ENCODE measurements at places on chromosomes 2 and 18.
A peak's percentile ranks its signal among the peaks of the same experiment; 100 is the strongest.

GRCh38 chr2:237184192-237184918, 98.7 kb downstream of the COPS8 start:
- no peak for DNase-seq

GRCh38 chr2:239114119-239114581, 266.3 kb downstream of the TWIST2 start:
- no peak for DNase-seq

DNA sequence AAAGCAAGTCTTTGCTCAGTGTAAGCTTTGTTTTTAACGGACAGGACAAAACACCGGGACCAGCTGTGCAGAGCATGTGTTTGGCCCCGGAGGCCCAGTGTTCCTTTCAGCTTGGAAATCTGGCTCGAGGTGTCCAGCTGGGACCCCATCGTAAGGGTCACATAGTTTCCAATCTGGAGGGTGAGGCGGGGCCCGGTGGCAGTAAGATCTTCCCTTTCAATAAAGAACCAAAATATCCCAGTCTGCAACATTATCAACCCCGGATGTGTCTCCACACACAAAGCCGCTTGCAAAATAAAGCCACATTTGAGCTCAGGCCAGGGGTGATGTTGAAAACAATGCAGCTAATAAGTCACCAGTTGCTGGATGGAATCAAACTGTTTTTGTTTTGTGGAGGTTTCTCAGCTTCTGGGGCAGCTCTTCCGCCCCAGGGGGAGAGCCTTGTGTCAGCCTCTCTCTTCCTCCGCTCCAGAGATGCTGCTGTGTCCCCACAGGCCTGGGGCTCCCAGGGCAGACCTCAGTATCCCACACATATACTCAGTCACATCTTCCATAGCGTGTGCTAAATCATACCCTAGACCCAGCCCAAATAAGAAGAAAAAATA, 138.6 kb upstream of the GLI2 start:
- DNase-seq = no peak

DNA sequence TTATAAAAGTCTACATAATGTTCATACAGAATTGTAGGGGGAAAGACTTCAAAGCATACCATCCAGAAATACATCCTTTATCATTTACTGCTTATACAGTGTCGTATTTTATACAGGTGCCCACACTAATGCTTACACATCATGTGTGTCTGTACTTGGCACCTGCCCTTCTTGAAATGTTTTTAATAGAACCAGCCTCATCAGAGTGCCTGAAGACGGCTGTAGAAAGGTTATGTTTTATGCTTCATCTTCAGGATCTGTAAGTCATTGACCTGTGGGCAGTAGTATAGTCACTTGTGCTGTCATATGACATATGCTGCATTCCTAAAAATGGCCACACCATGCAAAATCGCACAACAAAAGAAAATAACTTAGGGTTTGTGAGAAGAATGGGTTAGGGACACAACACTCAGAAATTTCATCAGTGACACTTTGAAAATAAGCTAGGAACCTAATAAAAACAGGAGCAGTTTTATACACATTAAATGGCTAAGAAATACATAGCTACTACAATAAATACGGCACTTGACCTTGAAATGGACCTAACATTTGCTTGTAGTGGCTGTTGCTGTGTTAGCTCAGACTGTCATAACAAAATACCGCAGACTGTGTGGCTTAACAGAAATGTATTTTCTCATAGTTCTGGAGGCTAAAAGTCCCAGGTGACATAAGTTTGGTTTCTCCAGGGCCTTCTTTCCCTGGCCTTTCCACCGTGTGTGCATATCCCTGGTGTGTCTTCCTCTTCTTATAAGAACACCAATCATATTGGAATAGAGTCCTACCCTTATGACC, 112.6 kb downstream of the CERS6 start:
- no peak for DNase-seq

GRCh38 chr2:101351207-101351606, 36.1 kb downstream of the CREG2 start:
- DNase-seq = no peak

DNA sequence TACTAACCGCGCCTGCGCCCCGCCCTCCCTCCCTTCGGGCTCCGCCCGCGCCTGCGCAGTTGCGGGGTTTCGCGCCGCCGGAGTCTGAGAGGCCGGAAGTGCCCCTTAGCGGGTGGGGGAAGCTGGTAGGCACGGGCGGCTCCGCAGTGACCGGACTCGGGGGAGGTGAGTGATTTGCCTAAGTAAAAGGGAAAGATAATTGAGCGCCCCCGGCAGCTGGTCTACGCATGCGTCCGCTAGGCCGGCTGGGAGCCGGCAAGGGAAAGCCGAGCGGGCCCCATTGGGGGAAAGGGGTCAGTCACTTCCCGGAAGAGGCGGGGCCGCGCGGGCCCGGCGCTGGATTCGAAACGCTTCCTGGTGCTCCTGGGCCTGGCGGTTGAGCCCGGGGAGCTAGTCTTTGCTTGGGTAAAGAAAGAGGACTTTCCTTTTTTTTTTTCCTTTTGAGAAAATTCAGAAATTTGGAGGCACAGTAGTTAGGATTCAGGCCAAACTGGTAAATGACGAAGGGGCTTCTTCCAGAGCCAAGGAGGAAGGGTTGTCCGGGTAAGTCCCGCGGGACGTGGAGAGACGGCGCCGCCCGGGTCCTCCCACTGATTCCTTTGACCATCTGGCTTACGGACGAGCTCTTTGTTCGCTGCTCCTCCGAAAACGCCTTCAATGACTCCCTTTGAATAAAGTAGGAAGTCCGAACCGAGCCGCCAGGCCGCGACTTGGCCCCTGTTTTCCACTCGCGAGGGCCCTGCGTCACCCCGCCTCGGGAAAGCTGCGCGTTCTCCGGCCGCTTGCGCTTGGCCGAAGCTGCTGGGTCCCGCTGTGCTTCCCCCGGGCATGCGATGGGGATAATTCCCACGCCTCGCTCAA, at the start of the genes GEN1 and SMC6:
Gene GEN1, plus strand, starts transcription at position 336 of the 861 bp plus-strand sequence. CDS start 5,806 bp downstream, outside the sequence.
Gene SMC6, minus strand, starts transcription at position 8 of the 861 bp plus-strand sequence. CDS start 7,864 bp downstream, outside the sequence.
- peak; percentile 90 for DNase-seq

GRCh38 chr2:200795028-200795440, 16.7 kb upstream of the BZW1 start:
- DNase-seq = no peak

GRCh38 chr2:100731535-100731981, 88.4 kb upstream of the NPAS2 start:
- no peak for DNase-seq

DNA sequence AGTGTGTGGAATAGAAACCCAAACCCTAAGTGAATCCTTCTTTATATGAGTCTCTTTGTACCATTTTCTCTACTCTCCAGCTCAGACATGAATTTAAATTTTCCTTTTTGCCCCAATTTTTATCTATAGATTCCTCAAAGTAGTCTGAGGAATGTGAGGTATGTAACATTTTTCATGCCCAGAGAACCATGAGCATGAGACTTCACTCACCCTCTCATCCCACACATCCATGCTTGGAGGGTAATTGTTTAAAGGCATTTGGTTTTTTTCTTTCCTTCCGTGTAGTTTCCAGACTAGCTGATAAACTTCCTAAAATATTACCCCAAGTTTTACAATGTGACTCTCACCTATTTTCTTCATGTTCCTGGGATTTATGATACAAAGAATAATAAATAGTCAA, 2056.8 kb upstream of the CELF4 start:
- no peak for DNase-seq

DNA sequence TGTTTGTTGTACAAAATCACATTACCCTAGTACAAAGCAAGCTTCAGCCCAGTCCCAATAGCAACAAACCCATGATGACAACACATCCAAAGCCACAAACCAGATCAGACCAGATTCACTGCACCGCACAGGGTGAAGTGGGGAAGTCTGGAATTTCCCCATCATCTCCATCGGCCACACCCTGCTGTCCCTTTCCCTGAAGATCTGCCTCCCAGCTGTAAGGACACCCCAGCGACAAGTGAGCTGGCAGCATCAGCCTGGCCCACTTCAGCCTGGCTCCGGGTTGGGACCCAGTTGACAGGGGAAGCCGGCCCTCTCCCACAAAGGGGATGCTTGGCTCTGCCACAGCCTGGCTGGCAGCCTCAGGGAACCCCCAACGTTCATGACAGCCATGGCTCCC, 207.6 kb downstream of the MGAT5 start:
- no peak for DNase-seq

GRCh38 chr2:104755026-104755878, 98.7 kb upstream of the POU3F3 start:
- DNase-seq = no peak

DNA sequence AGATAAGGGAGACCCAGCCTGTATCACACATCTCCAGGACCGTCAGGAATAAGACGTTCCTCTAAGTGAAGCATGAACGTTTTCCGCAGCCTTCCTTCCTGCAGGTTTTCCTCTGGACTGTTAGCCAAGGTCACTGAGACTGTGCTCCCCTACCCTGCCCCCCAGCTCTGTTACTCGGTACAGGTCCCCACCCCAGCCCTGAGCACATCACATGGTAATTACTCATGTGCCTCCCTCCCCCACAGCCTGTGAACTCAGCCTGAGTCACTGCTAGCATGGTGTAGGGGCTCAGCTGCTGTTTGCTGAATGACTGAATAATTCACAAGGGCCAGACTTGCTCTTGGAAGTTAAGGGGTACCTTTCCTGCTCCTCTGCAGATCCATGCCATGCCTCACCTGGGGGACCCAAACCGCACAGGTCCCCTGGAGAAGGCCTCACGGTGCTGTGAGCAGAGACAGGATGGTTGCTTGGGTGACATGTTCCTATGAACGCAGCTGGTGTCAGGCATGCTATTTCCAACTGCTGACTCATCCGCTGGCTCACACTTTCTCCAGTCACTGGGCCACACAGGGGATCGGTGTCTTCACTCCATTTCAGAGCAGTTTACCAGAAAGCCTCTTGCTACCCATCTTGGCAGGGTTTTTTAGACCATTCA, 88.2 kb downstream of the PLB1 start:
- DNase-seq = peak; percentile 79

- DNase-seq = peak; percentile 76
Observed at GRCh38 chr2:217789003-217789735, 213.6 kb downstream of the TNS1 start.

GRCh38 chr2:169200756-169201155, 131.4 kb downstream of the DHRS9 start:
- DNase-seq = no peak

DNA sequence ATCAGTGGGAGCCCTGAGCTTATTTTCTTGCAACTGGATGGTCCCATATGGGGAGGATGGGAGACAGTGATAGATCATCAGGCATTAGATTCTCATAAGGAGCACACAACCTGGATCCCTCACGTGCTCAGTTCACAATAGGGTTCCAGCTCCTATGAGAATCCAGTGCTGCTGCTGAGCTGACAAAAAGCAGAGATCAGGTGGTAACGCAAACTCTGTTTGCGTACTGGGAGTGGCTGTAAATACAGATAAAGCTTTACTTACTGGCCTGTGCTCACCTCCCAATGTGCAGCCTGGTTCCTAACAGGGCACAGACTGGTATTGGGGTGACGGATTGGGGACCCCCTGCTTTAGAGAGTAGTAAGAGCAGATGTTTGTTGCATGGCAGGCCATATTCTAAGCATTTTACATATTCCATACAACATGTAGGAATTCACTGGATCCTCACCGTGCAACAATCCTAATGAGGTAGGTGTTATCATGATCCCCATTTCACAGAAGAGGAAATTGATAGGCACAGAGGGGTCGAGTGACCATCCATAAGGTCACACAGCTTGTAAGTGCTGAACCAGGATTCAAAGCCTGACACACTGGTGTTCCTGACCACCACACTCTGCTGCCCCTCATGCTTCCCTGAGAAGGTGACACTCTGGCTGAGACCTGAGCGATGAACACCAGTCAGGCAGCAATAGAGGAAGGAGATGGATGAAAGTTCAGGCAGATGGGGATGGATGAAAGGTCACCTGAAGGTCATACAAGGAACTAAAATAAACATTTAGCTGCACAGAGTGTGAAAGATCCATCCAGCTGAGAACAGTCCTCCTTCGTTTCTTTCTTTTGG, 15.7 kb upstream of the MAT2A start:
- no peak for DNase-seq

DNA sequence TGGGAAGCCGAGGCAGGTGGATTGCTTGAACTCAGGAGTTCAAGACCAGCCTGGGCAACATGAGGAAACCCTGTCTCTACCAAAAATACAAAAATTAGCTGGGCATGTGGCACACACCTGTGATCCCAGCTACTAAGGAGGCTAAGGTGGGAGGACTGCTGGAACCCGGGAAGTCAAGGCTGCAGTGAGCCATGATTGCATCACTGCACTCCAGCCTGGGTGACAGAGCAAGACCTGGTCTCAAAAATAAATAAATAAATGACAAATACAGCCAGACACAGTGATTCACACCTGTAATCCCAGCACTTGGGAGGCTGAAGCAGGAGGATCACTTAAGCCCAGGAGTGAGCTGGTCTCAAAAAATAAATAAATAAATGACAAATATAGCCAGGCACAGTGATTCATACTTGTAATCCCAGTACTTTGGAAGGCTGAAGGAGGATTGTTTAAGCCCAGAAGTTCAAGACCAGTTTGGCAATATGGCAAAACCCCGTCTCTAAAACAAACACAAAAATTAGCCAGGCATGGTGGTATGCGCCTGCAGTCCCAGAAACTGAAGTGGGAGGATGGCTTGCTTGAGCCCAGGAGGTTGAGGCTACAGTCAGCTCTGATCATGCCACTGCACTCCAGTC, 6.2 kb downstream of the KANSL3 start:
- DNase-seq = no peak

DNA sequence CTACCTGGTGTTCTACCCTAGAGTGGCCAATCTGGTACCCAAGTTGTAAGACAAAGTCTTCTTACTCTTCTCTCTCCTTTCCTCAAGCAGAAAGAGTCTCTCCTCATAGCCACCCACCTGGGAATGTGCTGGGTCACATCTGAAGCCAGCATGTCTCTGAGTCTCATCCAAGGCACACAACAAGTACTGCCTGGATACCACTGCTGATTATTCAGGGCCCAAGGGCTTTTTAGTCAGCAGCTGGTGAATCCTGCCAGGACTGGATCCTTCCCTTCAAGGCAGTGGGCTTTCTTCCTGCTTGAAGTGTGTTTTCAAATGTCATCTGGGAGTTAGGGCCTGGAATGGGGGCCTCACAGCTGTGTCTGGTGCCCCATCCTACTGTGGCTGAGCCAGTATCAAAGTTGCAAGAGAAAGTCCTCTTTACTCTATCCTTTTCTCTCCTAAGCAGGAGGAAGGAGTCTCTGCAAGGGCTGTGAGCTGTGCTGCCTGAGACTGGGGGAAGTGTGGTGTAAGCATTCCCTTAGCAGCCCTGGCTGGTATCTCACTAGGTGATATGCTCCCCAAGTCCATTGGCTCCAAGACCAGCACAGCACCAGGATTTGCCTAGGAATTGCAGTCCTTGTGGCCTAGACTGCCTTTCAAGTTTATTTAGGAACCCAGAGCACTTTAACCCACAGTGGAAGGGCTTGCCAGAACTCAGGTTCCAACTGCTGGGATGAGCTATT, 27.2 kb downstream of the OXER1 start:
- DNase-seq = no peak

- DNase-seq = no peak
Observed at GRCh38 chr2:235925250-235925919, 242.8 kb downstream of the GBX2 start.

GRCh38 chr2:119221609-119222008, 2.0 kb upstream of the STEAP3 start:
- no peak for DNase-seq

GRCh38 chr18:25166113-25166512, 185.9 kb downstream of the ZNF521 start:
- DNase-seq = no peak
